ENCODE measurements at places on chromosomes 11 and 22. TPM values are rescaled to one million over a fixed set of nuclear protein-coding genes. Genes with fewer than 3 reads are reported as not detected.

DNA sequence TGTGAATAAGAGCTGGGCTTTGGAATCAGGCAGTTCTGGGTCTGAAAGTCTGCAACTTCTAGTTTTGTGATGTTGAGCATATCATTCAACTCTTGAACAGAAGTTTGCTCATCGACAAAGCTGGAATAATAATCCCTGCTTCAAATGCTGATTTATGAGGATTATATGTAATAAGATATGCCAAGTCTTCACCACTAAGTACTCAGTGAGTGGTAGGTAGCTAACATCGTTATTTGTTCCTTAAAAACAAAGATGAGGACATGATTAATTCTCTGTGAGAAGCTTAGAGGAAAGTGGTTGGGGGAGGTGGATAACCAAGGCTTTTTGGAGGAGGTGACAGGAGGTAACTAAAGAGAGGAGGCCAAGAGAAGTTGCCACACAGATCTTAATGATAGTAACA is 96.5 kb downstream of the ME3 start:
- DNase-seq, result no peak

GRCh38 chr11:77100166-77101042 is 2.2 kb upstream of the OMP start:
- no peak for DNase-seq

Gene SLC25A18
- 2.1 TPM for total RNA-seq

Gene MYEOV
- 1.4 TPM for total RNA-seq

- DNase-seq, result no peak
These were observed 2.9 kb upstream of the HORMAD2 start for GRCh38 chr22:30077279-30077880.

Gene ABTB2
- 7.9 TPM for total RNA-seq

Measured in WTC11 (cell line).